Vagina (tissue), 2 donors: ENCODE measurements at places on chromosomes 6 and 20. TPM values are rescaled to one million over a fixed set of nuclear protein-coding genes. Genes with fewer than 3 reads are reported as not detected.

BPI gene
- total RNA-seq: not detected

DLL1 gene
- total RNA-seq: 43.5 TPM

PI3 gene
- total RNA-seq: 234 TPM

ADGRG6 gene
- total RNA-seq: 22.6 TPM

CCN6 gene
- total RNA-seq: not detected

TBXT gene
- not detected for total RNA-seq

SYNJ2 gene
- 8.3 TPM for total RNA-seq

DNA sequence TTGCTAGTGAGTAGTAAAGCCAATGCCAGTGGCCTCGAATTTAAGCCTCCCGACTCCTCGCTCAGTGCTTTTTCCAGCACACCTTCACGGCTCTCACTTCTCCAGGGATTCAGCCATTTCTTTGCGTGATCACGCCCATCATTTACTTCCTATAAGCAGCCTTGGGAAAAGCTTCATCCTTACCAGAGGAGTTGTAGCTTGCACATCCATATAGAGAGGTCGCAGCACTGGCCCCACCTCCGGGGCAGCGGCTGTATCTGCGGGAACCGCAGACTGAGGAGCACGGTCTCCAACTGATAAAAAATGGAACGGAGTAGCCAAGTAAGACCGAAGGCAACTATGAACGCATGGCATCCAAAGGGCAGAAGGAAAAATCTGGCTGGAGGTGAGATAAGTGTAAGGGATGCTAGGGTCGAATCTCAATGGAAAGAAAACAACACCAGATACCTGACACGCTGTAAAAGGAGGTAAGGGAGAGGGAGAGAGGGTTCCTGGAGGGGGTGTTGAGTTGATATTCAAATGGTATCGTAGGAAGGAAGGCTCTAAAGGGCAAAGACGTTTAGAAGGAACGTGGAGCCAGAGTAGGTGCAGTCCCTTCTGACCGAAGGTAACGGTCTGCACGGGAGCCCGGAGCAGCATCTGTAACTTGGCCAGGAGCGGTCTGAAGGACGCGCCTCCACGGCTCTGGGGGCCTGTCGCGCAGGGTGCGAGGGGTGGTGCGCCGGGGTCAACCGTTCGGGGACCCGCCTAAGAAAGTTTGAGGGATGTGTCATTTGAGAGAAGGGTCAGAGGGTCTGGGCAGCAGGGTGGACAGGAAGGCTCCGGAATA, 640 bp downstream of the NFS1 start:
- no peak for DNase-seq

GRCh38 chr6:13985663-13986325, 61.0 kb downstream of the RNF182 start:
- DNase-seq: no peak

DNA sequence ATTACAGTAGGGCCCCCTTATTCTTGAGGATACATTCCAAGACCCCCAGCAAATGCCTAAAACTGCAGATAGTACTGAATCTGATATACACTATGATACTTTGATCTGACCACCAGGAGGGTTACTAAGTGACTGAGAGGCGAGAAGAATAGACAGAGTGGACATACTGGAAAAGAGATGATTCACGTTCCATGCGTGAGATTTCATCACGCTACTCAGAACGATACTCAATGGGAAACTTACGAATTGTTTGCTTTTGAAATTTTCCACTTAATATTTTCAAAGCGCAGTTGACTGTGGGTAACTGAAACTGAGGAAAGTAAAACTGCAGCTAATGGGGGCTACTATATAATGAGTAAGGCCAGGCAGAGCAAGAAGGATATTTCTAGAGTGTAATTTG, 60.8 kb downstream of the STX11 start:
- DNase-seq: no peak

- no peak for DNase-seq
Observed at GRCh38 chr6:117384659-117385058, 41.1 kb downstream of the ROS1 start.

DNA sequence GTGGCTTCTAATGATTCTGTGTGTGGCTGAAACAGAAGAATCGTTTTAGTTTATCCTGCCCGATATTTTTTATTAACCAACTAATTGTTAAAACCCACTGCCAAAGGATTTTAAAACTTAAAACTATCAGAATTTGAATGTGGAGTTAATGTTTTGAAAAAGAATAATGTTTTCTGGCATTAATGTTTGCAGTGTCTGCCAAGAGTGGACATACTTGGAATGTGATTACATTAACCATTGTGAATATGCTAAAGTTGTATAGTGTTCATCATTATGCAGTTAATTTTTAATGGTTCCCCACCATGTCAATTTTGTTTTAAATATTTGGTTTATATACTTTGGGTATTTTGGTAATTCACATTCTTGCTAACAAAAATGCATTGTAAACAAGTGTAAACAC, 24.4 kb downstream of the DCBLD1 start:
- DNase-seq: no peak

- no peak for DNase-seq
Observed at GRCh38 chr20:37390891-37391525, 45.1 kb downstream of the SRC start.

- DNase-seq: no peak
Observed at GRCh38 chr6:4180652-4181255, 45.4 kb upstream of the ECI2 start.

DNA sequence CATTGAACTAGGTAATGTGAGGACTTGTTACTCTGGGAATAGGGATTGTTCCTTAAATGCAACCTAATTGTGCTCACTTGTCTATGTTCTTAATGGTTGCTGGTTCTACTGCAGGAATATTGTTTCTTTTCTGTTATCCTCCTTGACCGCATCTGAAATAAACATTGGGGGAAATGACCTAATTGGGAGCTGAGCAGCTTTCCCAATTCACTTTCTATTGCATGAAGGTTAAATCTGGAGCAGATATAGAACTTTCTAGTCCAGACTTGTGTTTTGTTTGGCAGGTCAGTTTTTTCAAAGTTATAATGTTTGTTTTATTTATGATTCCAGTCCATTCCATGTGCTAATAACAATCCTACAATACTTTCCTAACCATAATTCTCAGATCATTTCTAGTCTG, 981.0 kb upstream of the CITED2 start:
- DNase-seq: no peak

DNA sequence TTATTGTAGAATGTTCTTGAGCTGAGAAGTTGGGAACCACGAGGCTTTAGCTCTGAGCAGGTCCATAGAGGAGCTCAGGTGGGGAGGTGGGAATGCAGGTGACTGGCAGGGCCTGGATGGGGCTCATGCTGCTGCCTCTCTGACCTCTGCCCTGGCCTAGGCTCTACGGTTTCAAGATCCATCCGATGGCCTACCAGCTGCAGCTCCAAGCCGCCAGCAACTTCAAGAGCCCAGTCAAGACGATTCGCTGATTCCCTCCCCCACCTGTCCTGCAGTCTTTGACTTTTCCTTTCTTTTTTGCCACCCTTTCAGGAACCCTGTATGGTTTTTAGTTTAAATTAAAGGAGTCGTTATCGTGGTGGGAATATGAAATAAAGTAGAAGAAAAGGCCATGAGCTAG, at the start of gene LY6G5B:
Gene LY6G5B (plus strand): TSS at position 301 of the 400 bp plus-strand sequence. CDS start 975 bp downstream, outside the sequence.
- DNase-seq: no peak

DNA sequence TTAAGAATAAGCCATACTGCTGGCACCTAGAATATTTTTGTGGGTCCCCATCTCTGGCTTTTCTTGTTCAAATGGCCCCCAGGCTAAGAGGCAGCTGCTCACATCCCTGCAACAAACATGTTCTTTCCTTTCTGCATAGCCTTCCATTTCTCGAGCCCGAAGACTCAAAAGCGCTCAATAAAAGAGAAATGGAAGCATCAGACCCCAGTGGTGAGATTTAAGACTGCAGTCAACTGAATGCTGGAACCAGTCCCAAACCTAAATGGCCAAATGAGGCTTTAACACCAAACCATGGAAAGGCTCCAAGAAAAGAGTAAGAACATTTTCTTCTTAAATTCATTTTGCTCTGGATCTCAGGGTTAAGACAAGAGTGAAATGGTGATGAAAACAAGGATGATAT, 122.1 kb upstream of the TRAF3IP2 start:
- DNase-seq: no peak

GRCh38 chr6:26215585-26216358, 128.5 kb downstream of the HFE start:
- DNase-seq: no peak

GRCh38 chr20:24915892-24916291, 33.2 kb upstream of the CST7 start:
- no peak for DNase-seq

GRCh38 chr6:113626475-113626874, 230.7 kb upstream of the MARCKS start:
- DNase-seq: no peak

DNA sequence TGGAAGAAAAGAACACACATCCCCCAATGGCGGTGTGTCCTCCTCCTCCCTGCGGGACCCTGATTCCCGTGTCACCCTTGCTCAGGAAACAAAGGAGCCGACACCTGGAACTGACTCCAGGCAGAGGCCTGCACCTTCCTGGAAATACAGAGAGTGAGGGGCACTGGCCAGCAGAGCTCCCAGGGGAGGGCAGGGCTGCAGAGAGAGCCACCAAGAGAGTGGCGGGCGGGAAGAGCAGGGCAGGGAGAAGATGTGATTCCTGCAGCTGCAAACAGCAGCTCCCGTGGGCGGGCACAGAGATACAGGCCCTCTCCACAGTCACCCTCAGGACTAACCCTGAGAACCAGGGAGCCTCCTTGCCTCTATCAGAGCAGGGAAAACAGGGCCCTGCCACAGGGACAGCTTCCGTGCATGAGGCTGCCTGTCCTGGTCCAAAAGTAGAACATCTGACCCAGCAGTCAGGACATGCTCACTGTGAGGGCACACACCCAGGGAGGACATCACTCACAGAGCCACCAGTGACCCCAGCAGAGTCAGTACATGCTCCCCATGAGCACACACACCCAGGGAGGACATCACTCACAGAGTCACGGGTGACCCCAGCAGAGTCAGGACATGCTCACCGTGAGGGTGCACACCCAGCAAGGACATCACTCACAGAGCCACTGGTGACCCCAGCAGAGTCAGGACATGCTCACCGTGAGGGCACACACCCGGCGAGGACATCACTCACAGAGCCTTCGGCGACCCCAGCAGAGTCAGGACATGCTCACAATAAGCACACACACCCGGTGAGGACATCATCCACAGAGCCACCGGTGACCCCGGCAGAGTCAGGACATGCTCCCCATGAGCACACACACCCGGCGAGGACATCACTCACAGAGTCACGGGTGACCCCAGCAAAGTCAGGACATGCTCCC, 193.1 kb downstream of the DLL1 start:
- peak; percentile 81 for DNase-seq

GRCh38 chr6:114690625-114691024, 347.8 kb upstream of the HS3ST5 start:
- DNase-seq: no peak

- no peak for DNase-seq
Observed at GRCh38 chr6:69631552-69632346, 165.1 kb downstream of the LMBRD1 start.

GRCh38 chr6:83921315-83921714, 61.8 kb downstream of the CYB5R4 start:
- no peak for DNase-seq

- no peak for DNase-seq
Observed at GRCh38 chr20:53828682-53829254, 235.1 kb upstream of the ZNF217 start.

DNA sequence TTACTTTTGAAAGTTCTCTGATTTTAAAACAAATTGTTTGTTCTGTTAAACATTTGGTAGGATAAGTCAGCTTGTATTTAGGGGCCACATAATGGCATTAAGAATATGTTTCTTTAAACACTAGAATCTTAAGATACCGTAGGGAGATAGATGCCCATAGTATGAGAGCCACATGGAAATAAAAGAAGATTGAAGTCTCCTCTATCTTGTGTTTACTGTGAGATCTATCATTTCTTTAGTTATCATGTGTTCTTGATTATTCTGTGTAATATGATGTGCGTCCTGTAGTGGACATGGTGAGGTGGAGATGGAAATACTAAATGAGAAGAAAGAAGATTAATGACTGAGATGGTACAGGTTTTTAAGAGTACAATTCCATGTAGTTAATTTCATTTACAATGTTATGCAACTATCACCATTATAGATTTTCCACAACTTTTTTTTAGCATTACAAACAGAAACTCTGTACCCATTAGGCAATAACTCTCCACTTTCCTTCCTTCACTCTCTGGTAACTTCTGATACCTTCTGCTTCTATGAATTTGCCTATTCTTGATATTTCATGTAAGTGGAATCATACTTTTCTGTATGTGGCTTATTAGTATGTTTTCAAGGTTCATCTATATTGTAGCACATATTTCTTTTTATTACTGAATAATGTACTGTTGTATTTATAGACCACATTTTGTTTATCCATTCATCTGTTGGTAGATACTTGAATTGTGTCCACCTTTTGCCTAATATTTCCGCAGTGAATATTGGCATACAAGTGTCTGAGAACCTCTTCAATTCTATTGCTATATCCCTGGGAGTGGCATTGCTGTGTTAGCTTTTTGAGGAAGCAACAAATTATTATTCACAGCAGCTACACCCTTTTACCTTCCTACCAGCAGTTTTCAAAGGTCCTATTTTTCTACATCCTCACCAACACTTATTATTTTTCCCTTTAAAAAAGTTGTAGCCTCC, 11.5 kb downstream of the RNF146 start:
- DNase-seq: no peak

DNA sequence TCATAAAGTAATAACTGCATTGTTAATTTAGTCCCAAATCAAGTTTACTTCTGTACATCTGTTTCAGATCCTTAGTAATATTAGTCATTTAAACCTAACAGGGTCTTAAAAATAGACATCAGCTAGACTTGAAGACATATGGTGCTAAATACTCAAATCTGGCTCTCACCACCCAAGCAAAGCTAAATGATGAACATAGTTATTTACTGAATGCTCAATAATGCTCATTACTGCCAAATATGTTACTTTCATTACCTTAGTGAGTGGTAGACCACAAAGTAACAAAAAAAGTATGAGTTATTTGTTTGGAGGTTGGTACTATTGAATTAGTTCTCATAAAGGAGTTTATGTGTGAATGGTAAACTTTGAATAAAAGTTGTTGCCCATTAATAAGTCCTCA, 502.1 kb downstream of the PKHD1 start:
- no peak for DNase-seq

DNA sequence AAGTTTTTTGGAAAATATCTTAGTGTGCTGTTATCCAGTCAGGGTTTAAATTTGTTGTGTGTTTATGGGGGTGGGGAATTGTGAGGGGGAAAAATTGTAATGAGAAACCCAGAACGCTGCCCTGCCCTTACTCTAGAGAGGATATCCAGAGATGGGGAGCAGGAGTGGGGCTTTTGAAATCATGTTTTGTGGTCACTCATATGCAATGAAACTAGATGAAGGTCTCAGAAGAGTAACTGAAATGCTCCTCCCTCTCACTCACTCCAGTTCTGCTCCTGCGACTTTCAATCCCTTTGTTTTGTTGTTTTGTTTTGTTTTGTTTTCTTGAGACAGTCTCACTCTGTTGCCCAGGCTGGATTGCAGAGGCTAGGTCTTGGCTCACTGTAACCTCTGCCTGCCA, 100.0 kb downstream of the CRYBG1 start:
- DNase-seq: no peak

DNA sequence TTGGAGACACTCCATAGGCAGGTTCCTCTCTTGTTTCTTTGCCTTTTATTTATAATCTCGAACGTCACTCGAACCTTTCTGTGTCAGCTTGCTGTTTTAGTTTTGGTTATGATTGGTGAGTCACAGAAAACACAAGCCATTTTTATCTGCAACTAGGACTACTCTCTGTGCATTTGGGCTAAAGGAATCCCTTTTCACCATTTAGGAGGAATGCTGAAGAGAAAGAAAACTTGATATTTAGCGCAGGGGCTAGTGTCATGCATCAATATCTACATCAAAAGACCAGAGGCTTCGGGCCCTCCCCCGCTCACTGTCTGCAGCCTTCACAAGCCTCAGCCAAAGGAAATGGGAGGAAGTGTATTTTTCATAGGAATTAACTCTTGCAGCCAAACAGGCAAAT, 507.8 kb upstream of the CITED2 start:
- no peak for DNase-seq
